Vagina (tissue), 2 donors: ENCODE measurements at places on chromosomes 12 and 14. TPM values are rescaled to one million over a fixed set of nuclear protein-coding genes. Genes with fewer than 3 reads are reported as not detected.

GRCh38 chr12:75041472-75041871 lies 168.2 kb downstream of the KCNC2 start:
- no peaks in the 10 kb centered on the region for H3K4me1 ChIP-seq
- DNase-seq = no peak
- H3K27ac ChIP-seq = no peak overlapping the region
- no peak overlapping the region for H3K4me3 ChIP-seq
- no peaks in the 10 kb centered on the region for H3K36me3 ChIP-seq

DNA sequence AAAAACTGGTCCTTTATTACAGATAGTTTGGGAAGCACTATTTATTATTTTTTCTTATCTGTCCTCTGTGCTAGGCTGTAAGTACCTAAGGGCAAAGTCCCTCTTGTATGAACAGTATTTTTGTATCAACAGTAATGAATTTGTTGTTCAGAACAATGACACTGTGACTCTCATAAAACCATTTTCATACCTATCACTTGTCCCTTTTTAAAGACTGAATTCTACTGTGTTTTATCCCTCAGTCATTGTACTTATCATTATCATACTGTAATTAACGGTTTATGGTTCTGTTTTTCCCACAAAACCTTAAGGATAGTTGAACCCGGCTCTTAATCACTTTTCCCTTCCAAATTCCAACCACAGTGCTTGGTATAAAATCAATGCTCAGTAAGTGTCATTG lies 69.4 kb downstream of the SRGAP1 start:
- no peak overlapping the region for H3K27ac ChIP-seq
- no peaks in the 10 kb centered on the region for H3K27me3 ChIP-seq
- no peak for DNase-seq
- H3K36me3 ChIP-seq = no peaks in the 10 kb centered on the region

DNA sequence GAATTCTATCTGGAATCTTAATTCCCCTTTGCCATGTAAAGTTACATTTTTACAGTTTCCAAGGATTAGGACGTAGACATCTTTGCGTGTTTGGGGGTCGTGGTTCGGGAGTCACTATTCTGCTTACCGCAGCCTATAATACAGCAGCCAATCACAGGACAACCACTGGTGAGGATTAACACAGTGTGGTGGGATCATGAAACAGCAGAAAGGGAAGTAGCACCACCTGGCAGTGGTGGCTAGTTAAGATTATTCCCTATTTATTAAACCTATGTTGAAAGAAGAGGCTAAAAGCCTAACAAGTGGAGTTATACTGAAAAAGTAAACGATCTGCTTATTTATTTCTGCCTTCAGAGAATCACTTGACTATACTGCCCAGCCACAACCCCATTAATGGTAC lies 71.7 kb downstream of the IPO8 start:
- no peaks in the 10 kb centered on the region for H3K27me3 ChIP-seq
- no peaks in the 10 kb centered on the region for H3K4me1 ChIP-seq
- H3K36me3 ChIP-seq = no peaks in the 10 kb centered on the region
- no peak overlapping the region for H3K27ac ChIP-seq
- no peak for DNase-seq

Gene SERPINA5
- total RNA-seq = 3.7 TPM

- no peak overlapping the region for H3K4me3 ChIP-seq
- no peaks in the 10 kb centered on the region for H3K4me1 ChIP-seq
- H3K27ac ChIP-seq = no peak overlapping the region
Observed at GRCh38 chr14:96811265-96811664, 14.1 kb downstream of the VRK1 start.

Gene DBX2
- total RNA-seq = not detected

GRCh38 chr12:52354200-52354599 lies 13.1 kb downstream of the KRT85 start:
- no peaks in the 10 kb centered on the region for H3K4me1 ChIP-seq
- H3K27me3 ChIP-seq = no peaks in the 10 kb centered on the region
- H3K4me3 ChIP-seq = no peak overlapping the region
- no peak for DNase-seq

DNA sequence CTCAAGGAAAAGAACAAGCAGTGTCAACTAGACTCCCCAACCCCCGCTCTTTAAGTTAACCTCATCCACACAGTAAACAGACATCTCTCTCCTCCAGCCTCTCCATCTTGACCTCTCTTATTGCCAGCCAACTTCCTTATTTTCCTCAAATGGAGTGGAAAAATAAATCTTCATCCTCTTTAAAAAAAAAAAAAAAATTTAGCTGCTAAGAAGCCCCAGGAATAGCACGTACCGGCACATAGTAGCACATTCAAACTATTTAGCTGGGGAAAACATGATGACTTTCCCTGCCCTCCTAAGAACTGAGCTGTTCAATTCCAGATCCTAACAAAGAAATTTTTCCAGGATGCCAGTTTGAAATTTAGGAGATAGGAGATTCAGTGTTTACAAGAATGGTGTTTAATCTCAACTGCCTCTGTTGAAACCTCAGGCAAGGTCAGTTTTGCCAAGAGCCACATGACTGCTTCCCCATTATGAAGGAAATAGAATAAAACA lies 90.8 kb downstream of the EPS8 start:
- H3K27me3 ChIP-seq = no peaks in the 10 kb centered on the region
- H3K4me3 ChIP-seq = no peak overlapping the region
- H3K36me3 ChIP-seq = no peaks in the 10 kb centered on the region
- H3K27ac ChIP-seq = peak overlapping the region; percentile 64

GRCh38 chr12:132561427-132562156 lies 48.8 kb downstream of the LRCOL1 start:
- peaks cover 28% of the 10 kb centered on the region for H3K4me1 ChIP-seq
- H3K27me3 ChIP-seq = no peaks in the 10 kb centered on the region
- no peak overlapping the region for H3K27ac ChIP-seq
- H3K4me3 ChIP-seq = peak overlapping the region; percentile 79
- H3K36me3 ChIP-seq = no peaks in the 10 kb centered on the region

Gene INSM2
- total RNA-seq = 0.98 TPM

GRCh38 chr14:90405755-90406154 lies 8.9 kb downstream of the CALM1 start:
- peaks cover 58% of the 10 kb centered on the region for H3K36me3 ChIP-seq
- H3K4me3 ChIP-seq = no peak overlapping the region
- no peak for DNase-seq
- H3K27ac ChIP-seq = no peak overlapping the region
- no peaks in the 10 kb centered on the region for H3K27me3 ChIP-seq
- H3K4me1 ChIP-seq = peaks cover 42% of the 10 kb centered on the region

Gene NRXN3
- 4.7 TPM for total RNA-seq

Gene CELA1
- not detected for total RNA-seq

DNA sequence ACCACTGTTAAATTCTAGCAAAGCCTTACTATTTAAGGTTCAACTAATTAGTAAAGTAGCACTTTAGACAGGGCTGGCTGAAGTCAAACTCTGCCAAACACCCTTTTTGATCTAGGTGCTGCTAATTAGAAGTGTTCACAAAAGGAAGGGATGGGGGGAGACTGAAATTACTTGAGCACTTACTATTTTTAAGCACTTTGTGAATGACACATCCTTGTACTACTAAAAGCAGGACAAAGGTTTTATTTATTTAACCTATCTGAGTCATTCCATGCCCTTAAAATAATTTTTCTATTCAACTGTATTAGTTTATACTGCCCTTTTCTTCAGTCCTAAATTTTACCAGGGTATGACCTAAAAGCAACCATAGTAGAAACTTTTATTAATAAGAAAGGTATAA lies 20.1 kb downstream of the MBIP start:
- no peak for DNase-seq
- H3K36me3 ChIP-seq = no peaks in the 10 kb centered on the region
- H3K4me3 ChIP-seq = no peak overlapping the region

DNA sequence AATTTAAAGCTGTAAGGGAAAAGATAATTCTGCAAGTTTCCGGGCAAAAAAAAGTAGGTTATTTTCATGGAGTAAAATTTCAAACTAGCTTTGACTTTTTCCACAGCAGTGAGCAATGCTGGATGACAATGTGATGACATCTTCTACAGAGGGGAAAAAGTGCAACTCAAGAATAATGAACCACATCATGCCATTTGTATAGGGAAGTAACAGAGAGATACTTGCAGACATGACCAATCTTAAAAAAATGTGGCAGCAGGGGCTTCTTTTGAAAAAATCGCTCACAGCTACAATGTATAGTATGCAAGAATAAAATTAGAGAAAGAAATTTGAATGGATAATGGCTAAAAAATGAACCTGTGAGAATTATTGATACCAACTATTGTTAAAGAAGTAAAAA lies 115.5 kb downstream of the DHRS2 start:
- no peak overlapping the region for H3K27ac ChIP-seq
- no peak for DNase-seq
- no peaks in the 10 kb centered on the region for H3K27me3 ChIP-seq
- H3K36me3 ChIP-seq = no peaks in the 10 kb centered on the region

GRCh38 chr14:104677512-104678332 lies 11.7 kb upstream of the INF2 start:
- H3K27me3 ChIP-seq = no peaks in the 10 kb centered on the region
- peak overlapping the region; percentile 45 for H3K4me3 ChIP-seq
- H3K4me1 ChIP-seq = peaks cover 59% of the 10 kb centered on the region

DNA sequence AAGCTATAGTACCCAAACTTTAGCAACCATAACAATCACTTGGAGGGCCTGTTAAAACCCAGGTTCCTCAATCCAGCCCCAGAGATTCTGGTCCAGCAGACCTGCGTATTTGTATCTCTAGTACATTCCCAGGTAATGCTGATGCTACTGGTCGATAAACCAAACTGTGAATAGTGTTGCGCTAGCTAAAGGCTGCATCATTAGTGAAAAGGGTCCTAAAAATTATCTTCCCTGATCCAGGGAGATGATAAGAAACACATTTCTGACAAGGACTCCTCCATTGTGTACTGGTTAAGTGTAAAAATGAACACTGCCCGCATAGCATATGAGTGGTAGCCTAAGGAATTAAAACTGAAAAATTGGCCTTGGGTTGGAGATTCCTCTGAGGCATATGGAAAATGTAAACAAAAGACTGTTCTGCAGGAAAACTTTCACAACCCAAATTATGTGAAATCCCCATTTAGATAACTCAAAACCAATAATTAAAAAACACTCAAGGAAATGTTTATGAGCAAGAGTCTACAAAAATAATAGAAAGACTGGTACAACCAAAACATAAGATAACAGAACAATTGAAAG lies 322.7 kb downstream of the CEP128 start:
- DNase-seq = no peak
- H3K36me3 ChIP-seq = no peaks in the 10 kb centered on the region
- no peaks in the 10 kb centered on the region for H3K4me1 ChIP-seq
- H3K4me3 ChIP-seq = no peak overlapping the region
- no peaks in the 10 kb centered on the region for H3K27me3 ChIP-seq
- no peak overlapping the region for H3K27ac ChIP-seq

Gene SSTR1
- 1.2 TPM for total RNA-seq

- DNase-seq = no peak
- H3K4me3 ChIP-seq = no peak overlapping the region
- H3K4me1 ChIP-seq = no peaks in the 10 kb centered on the region
- H3K36me3 ChIP-seq = no peaks in the 10 kb centered on the region
- H3K27ac ChIP-seq = no peak overlapping the region
- no peaks in the 10 kb centered on the region for H3K27me3 ChIP-seq
Observed at GRCh38 chr14:72828604-72829003, 65.3 kb downstream of the DPF3 start.

GRCh38 chr12:75827061-75827460 lies 204.5 kb downstream of the PHLDA1 start:
- no peak for DNase-seq
- no peaks in the 10 kb centered on the region for H3K27me3 ChIP-seq
- peak overlapping the region; percentile 73 for H3K27ac ChIP-seq
- H3K4me3 ChIP-seq = no peak overlapping the region
- H3K36me3 ChIP-seq = no peaks in the 10 kb centered on the region
- H3K4me1 ChIP-seq = peaks cover 15% of the 10 kb centered on the region

Gene GALNT16
- 5.2 TPM for total RNA-seq

GRCh38 chr12:68835333-68835908 lies 27.4 kb downstream of the MDM2 start:
- DNase-seq = no peak
- H3K4me3 ChIP-seq = no peak overlapping the region
- H3K27me3 ChIP-seq = no peaks in the 10 kb centered on the region
- no peaks in the 10 kb centered on the region for H3K4me1 ChIP-seq

GRCh38 chr12:97681612-97682504 lies 219.3 kb downstream of the RMST start:
- H3K27me3 ChIP-seq = no peaks in the 10 kb centered on the region
- no peaks in the 10 kb centered on the region for H3K36me3 ChIP-seq
- H3K27ac ChIP-seq = no peak overlapping the region
- H3K4me3 ChIP-seq = no peak overlapping the region
- no peak for DNase-seq
